ENCODE measurements at places on chromosomes 1 and 21.

GRCh38 chr1:6509919-6510291, 18.4 kb upstream of the PLEKHG5 start:
- no peak for DNase-seq

- DNase-seq: no peak
These were observed 83.1 kb upstream of the AJAP1 start for GRCh38 chr1:4571263-4571662.

DNA sequence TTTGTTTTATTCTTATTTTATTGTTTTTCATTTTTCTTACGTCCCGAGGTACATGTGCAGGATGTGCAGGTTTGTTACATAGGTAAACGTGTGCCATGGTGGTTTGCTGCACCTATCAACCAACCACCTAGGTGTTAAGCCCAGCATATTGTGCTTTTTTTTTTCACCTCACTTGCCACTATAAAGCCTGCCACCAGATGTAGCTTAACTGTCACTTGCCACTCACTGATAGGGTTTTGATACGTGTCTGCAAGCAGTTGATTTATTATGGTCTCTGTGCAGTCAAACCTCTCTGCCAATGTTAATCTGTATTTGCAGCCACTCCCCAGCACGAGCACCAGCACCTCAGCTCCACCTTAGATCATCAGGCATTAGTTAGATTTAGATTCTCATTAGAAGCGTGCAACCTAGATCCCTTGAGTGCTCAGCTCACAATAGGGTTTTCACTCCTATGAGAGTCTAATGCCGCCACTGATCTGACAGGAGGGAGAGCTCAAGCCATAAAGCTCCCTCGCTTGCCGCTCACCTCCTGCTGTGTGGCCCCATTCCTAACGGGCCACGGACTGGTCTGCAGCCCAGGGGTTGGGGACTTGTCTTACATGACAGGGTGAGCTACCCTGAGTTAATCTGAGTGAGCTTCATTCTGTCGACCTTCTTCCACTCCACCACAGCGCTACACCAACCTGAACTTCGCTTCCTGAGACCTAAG, 17.9 kb upstream of the ABCG1 start:
- DNase-seq: no peak

DNA sequence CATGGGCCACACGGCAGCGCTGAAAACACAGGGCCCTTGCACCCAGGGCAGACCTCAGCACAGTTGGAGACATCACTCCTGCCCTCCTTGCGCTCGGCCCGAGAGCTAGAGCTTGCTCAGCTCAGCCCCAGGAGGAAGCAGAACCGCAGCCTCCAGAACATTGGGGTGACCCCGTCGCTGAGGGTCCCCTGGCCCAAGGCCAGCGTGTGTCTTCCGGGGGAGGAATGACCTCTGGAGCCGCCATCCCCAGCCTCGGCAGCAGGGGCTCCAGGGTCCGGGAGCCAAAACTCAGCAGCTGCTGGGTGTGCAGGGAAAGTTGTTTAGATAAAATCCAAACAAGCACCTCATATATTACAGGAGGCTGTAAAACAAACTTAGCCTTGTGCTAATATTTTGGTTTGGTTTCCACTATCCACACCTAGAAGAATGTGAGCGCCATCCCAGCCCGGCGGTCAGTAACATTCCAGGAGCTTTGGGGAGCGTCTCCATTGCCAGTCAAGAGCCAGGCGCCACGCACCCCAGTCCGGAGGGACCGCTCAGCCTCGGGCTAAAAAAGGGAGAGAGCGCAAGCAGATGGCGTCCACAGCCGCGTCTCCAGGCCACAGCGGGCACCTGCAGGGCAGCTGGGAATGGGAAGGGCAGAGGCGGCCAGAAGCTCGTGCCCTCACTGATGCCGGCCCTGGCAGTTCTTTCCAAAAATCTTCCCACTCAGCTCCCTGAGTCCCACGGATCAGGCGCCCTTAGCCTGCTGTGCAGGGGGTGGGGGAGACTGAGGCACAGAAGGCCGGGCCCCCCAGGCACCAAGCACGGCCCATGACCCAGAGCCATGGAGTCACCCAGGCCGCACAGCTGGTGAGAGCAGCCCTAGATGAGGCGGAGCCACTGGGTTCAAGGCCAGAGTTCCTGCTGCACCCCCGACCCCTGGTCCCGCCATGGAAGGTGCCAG, 52.0 kb downstream of the SLX9 start:
- DNase-seq: no peak

DNA sequence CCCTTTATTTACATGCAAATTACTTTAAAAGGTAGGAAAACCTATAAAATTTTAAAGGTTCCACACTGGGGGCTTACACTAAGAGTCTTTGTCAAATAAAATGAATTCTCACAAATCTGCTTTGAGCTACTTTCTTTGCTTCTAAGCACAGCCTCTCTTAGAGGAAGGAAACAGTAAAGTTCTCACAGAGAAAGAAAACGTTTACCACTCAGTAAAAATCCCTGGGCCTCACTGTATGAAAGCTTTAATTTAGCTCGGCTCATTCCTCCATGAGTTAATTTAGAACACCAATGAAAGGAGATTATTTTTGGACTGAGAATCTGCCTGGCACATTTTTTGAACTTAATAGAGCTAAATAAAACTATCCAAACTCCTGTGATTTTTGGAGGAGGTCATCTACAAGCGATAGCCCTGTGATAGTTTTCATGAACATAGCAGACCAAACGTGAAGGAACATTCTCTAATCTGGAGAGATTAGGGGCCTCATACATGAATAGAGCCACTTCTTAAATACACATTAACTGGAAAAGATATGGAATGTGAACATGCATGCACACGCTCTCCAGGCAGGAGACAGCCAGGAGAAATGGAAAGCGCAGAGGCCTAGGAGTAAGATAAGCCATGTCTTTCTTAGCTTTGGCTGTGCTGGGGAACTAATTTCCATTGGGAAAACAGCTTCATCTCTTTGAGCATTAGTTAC, 32.8 kb downstream of the PRRX1 start:
- no peak for DNase-seq

DNA sequence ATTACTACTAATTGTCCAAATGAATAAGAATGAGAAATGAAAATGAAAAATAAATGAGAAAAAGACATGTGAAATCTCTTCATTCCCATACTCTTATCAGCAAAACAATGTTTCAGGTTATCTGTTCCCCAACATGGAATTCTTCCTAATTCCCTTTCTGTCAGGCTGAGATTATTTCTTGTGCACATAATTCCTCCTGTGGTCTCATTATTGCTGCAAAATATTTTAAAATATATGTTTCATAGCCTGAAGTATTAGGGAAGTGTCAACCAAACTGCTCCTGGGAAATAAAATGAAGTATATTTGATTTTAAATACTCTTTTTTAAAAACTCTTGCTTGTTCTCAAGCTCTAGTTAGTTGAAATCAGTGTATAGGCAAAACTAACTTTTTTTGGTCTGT, 314.9 kb downstream of the USP25 start:
- no peak for DNase-seq

DNA sequence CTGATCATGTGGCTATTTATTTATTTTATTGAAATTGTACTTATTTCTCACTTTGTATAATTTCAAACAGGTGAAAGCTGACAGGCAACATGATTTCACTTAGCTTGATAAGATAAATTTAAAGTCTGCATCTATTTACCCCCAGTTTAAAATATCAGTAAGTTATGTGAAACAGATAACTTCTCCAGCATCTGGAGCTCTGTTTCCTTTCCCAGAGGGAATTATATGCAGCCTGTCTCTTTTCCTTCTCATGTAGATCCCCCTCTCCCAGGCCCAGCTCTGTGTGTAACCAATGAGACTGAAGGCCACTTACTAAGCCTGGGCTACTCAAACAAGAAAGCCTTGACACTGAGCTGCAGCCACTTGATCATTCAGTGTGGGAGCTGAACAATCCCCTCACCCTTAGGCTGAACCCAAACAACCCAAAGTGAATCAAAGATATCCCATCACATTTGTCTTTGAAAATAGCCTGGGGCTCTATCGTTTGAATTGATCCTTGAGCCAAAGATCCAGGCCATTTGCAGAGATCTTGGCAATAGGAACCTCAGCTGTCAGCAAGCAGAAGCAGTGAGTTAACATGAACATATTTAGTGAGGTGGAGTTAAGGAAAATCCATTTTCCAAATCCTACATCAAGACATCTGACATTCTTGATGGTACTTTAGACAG, 383.9 kb downstream of the TGFB2 start:
- no peak for DNase-seq

DNA sequence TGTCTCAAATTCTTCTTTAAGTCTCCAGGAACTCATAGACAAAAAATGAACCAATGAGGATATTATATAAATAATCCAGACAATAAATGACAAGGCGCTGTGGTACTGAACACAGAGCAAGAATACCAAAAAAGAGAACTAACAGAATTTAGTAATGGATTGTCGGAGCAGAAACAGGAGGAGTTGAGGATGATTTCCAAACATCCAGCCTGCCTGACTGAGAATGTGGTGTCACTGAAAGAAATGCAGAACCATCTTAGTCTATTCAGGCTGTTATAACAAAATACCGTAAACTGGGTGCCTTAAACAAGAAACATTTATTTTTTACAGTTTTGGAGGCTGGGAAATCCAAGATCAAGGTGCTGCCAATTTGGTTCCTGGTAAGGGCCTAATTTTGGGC, 79.7 kb downstream of the RGS2 start:
- no peak for DNase-seq

DNA sequence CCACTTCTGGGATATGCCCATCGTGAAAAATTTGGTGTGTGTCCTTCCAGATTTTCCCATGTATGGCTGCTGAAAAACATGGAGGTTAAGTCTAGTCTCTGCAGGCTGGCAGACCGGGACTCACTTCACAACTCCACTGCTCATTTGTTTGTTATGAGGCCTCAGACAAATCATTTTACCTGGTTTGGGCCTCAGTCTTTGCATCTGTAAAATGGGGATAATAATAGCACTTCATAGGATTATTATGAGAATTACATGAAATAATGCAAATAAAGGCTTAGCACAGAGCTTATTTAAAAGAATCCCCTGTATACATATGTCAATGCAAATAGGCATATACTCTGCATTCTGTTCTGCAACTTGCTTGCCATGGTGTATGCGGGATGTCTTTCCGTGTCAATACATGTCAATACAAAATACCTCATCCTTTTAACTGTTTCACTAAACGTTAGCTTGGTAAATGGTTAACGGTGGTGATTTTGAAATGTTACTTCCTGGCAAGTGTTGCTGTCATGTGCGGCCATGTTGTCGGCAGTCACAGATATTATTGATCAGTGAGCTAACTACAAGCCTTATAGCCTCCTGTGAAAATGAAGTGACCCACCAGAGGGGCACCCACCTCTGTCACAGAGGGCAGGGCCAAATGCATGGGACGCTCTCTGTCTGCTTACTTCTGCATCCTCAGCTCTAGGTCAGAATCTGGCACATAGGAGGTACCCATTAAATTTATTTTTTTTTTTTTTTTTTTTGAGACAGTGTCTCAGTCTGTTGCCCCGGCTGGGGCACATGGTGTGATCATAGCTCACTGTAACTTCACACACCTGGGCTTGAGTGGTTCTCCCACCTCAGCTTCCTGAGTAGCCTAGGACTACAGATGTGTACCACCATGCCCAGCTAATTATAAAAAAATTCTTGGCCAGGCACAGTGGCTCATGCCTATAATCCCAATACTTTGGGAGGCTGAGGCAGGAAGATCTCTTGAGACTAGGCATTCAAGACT, 4.3 kb downstream of the LCK start:
- DNase-seq: no peak

Measured in activated CD4-positive, alpha-beta T cell treated with anti-CD3 and anti-CD28 coated beads, Interleukin-2, amount 50 U/mL, for 4 hours (primary cell).